ENCODE measurements at places on chromosomes 13 and 19.

DNA sequence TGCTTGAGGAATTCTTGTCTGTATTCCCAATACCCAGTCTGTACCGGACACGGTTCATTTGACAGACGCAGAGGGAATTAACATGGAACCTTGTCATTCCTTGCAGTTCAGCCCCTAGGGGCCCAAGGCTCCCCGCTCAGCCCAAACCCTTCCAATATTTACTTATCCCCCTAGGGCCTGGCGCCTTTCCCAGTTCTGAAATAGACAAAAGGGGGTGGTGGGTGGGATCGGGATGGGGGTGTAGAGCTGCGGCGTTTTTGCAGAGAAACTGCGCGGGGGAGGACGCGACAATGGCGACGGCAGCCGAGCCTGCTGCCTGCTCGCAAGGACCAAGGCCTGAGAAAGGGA is 583 bp downstream of the AKAP8L start:
- DNase-seq = peak; percentile 65

DNA sequence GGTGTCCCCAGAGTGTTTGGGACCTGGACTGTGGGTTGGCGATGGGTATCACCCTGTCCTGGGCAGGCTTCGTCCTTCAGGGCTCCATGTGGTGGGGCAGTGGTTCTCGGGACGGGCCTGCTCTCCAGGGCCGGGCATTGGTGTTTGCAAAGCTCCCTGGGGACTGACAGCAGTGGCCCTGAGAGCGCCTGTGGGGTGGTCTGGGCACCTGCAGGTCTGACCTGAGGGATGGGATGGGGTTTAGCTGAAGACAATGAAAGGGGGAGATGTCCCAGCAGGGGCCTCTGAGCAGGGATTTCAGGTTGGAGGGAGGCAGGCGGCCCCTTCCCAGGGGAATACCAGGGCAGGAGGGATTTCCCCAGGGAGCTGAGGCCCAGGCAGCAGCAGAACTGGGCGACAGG is 68.3 kb upstream of the MCF2L start:
- no peak for DNase-seq

DNA sequence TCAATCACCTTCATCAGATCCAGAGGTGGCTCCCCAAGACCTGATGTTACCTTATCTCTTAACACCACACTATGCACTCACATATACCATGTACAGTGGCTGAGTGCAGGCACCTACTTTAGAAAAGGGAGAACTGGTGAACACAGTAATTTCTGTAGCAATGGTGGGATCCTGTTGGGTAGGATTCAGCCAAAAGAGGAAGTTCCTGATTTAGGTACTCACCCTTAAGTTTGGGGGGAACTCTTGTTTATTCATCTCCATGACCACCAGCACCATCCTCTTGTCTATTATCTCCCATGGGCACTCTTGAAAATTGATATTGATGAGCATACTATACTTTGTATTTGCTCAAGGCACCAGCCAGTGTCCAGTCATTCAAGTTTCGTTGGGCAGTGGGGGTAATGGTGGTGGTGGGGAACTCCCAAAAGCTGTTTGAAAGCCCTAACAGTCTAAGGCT is 324.4 kb downstream of the LMO7 start:
- DNase-seq = no peak

DNA sequence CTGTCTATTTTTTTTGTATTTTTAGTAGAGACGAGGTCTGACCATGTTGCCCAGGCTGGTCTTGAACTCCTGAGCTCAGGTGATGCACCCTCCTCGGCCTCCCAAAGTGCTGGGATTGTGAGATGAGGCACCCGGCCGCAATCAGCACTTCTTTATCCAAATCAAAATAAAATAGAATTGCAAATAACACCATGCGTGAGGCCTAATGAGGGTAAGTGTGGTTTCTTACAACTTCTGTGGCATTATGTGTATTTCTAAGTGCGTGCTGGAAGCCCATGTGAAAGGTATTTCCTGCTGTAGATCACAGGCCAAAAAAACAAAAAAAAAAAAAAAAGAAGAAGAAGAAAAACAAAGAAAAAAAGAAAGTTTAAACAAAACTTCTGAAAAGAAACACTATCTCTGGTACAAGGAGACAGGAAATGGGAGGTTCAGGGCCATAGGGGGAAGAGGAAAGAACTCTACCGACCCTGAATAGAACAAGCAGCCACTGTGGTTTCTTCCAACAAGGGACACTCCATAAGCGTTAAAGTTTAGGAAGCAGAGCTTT is 3.0 kb upstream of the GRAMD1A start:
- DNase-seq = no peak

DNA sequence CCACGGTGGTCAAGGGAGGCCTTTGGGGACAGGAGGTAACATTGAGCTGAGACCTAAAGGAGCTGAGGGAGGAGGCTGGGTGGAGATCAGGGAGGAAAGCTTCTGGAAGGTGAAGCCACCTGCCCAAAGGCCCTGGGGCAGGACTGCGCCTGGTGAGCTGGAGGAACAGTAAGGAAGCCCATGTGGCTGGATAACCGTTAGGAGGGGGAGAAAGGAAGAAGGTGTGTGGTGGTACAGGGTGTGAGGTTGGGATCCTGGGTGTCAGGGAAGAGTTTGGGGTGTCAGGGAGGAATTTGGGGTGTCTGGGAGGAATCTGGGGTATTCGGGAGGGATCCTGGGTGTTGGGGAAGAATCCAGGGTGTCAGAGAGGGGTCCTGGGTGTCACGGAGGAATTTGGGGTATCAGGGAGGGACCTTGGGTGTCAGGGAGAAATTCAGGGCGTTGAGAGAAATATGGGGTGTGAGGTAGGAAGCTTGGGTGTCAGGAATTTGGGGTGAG is 695 bp downstream of the TICAM1 start:
- no peak for DNase-seq

GRCh38 chr13:52835071-52835839 is 13.2 kb downstream of the PCDH8 start:
- no peak for DNase-seq

- no peak for DNase-seq
These were observed 145.5 kb upstream of the SPRY2 start for GRCh38 chr13:80486402-80486801.

- no peak for DNase-seq
These were observed 112.3 kb downstream of the POSTN start for GRCh38 chr13:37486171-37486681.

- peak; percentile 36 for DNase-seq
These were observed 1635.8 kb downstream of the PCDH9 start for GRCh38 chr13:65594298-65594781.

DNA sequence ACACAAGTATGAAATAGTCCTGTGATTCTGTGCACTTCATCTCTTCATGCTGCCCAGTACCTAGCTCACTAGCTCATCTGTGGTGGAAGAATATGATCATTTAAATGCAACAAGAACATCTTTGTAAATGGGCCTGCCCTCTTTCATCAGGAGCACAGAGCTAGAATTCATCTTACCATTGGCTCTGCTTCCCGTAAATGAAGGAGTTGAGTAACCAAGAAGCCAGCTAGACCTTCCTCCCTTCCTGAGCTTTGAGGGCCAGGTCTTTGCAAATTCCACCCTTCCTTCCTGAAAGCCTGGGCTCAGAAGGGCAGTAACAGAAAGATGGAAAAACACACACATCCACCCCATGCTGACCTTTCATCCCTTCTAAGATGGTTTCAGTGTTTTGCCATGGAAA is 82.0 kb downstream of the FRY start:
- peak; percentile 39 for DNase-seq

DNA sequence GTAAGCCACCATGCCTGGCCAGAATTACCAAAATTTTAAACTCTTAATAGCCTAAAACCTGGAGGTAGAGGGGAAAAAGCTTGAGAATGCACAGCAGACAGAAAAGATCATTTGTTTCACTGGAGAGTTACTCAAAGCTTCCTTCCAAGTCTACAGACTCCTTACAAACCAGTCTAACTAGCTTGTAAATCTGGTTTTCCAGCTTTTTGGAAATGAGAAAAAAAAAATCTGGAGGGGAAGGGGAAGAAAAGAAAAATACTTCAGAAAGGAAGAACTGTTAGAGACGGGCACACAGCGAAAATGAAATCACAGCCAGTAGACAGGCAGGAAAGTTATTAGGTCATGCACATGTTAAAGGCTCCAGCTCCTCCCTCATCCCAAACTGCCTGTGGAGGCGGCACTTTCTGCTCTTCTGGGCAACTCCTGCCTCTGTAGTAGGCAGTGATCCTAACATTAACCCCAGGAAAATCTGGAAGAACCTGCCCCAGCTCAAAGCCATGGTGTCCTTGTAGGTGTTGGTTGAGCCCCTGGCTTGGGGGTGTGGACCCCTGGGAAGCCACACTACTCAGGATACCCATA is 17.3 kb downstream of the PARP4 start:
- peak; percentile 15 for DNase-seq

- no peak for DNase-seq
These were observed 70.9 kb upstream of the WASF3 start for GRCh38 chr13:26486550-26486949.

GRCh38 chr19:35109395-35110112 is 6.1 kb upstream of the FXYD3 start:
- DNase-seq = no peak

DNA sequence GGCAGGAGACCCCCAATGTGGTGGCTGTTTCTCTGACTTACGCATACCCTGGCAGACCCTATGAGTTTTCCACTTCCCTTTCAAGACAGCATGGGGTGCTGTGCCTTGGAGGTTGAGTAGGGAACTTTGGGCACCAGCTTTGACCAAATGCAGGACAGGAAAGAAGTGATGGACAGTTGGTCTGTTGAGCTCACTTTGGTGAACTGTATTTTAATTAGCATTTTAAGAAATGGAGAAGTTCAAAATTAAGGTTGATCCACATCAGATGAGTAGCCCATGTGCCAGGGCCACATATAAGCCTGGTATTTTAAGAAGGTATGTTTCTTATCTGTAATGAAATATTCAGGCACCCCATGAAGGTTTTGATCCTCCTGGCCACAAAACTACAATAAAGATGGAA is 46.1 kb upstream of the RAP2A start:
- no peak for DNase-seq

GRCh38 chr13:64066711-64067110 is 2651.1 kb upstream of the PCDH20 start:
- no peak for DNase-seq

DNA sequence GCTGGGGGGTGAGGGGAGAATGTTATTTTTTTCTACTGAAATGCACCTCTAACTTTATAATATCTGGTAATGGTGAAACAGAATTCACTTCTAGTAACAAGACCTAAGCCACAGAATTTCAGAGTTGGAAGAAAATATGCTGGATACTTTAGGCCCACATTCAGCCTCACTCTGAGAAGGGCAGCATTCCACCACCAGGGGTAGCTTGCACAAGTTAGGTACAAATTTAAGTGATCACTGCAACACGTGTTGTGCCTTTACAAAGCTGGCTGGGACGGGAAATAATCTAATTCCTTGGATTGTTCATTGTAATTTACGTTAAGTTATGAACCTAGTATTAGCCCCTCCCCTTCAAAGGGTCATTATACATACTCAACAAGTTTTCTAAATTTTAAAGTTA is 192.3 kb downstream of the RGCC start:
- no peak for DNase-seq

DNA sequence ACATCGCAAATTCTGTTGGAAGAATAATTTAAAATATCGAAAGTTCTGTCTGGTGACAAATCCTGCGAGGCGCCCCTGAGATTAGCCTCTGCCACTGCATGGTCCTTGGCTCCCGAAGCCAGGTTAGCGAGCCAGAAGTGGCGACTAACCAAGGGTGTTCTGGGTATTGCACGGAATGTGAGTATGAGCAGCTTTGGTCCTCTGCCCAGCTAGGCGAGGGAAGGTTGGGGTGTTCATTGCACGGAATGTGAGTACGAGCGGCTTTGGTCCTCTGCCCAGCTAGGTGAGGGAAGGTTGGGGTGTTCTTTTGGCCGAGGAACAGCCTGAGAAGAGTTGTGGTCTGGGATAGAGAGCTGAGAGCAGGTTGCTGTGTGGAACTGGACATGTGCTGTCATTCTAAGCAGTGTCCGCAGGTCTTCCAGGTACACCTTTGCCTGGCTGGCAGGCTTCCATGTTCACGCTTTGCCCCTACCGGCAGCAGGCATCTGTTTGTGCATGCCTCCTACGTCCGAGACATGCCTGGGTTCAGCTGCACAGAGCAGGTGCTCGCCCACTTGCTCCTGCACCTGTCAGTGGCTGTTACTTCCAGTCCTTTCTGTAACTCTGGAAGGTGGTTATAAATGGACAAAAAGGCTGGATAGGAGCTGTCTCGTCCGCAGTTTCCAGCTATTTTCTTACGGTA is 18.3 kb upstream of the TEX29 start:
- DNase-seq = peak; percentile 51

DNA sequence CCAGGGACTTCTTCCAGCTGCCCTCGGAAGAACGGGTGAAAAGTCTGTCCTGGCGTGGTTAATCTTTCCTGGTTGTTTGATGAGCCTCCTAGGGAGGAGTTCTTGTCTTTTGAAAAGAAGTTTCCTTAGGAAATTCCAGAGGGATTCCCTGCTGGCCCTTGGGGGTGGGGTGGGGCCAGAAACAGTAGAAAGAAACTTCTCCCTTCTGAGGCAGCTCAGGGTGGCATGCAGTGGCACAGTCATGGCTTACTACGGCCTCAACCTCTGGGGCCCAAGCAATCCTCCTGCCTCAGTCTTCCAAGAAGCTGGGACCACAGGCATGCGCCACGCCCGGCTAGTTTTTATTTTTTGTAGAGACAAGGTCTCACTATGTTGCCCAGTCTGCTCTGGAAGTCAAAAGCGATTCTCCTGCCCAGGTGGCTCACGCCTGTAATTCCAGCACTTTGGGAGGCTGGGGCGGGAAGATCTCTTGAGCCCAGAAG is 1.5 kb downstream of the ZNF101 start:
- DNase-seq = no peak

- DNase-seq = no peak
These were observed 185.9 kb downstream of the NALCN start for GRCh38 chr13:101230271-101230890.

GRCh38 chr19:40974633-40975037 is 16.4 kb upstream of the CYP2B6 start:
- peak; percentile 81 for DNase-seq

GRCh38 chr19:17601683-17602082 is 46.2 kb downstream of the COLGALT1 start:
- DNase-seq = no peak

GRCh38 chr13:50675651-50676050 is 167.8 kb downstream of the DLEU7 start:
- DNase-seq = no peak

- no peak for DNase-seq
These were observed at the start of gene ARL11 for GRCh38 chr13:49627831-49628652. Gene ARL11 (plus strand): TSS chr13:49628507. CDS start chr13:49630448, 1,941 bp downstream.

DNA sequence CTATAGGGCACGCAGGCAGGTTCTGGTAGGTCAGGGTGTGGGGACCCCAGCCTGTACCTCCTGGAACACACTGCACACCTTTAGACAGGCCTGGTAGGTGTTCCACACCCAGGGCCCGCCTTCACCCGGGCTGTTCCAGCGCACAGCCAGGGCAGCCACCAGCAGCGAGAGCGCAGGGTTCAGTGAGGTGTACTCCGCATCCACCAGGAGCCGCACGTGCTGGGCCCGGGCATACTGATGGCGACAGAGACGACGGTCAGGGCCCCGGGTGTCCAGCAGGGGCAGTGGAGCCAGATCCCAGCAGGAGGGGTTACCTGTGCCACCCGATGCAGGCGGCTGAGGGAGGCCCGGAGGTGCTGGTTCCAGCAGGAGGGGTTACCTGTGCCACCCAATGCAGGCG is 6.0 kb downstream of the PRODH2 start:
- no peak for DNase-seq

- no peak for DNase-seq
These were observed 8.3 kb downstream of the STXBP2 start for GRCh38 chr19:7645163-7645562.
